ENCODE measurements at places on chromosomes 11 and 22.

GRCh38 chr11:111047374-111047773, 198.2 kb upstream of the POU2AF2 start:
- no peak for DNase-seq

DNA sequence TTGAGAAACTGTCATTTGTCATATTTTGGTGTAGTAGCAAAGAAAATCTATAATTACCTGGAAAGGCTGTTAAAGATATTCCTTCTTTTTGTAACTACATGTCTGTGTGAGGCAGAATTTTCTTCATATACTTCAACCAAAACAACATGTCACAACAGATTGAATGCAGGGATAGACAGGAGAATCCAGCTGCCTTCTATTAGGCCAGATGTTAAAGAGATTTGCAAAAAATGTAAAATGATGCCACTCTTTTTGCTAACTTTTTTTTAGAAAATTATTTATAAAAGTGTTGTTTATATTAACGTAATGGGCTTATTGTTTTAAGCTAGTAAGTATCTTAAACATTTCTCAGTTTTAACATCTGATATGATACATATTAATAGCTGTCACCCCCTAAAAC, 12.7 kb downstream of the DGKZ start:
- no peak for DNase-seq

GRCh38 chr11:111097191-111097590, 148.3 kb upstream of the POU2AF2 start:
- DNase-seq = no peak

GRCh38 chr11:116615211-116615865, 157.4 kb downstream of the BUD13 start:
- no peak for DNase-seq

DNA sequence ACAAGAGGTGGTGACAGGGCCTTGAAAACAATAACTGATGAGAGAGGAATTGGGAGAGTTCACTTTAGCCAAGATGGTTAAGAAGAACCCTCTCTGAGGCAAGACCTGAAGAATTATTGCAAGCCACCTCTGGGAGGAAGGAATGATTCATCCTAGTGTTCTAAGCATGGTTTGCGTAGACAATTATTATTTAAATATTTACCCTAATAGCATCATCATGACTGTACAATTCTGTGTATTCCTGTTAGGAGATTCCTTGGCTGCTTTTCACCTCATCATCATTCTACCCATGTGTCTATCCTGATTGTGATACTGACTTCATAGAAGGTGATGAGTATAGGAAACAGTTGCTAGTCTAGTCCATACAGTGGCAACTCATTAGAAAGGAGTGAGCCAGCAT, 264.4 kb downstream of the DDX10 start:
- DNase-seq = no peak

GRCh38 chr11:24496736-24497725, at the start of gene LUZP2:
Gene LUZP2, plus strand, starts transcription at chr11:24497053.
- peak; percentile 30 for DNase-seq

- DNase-seq = no peak
Observed at GRCh38 chr22:37331034-37331428, 48.7 kb downstream of the CYTH4 start.

GRCh38 chr22:40289991-40290459, 56.3 kb upstream of the ADSL start:
- no peak for DNase-seq

DNA sequence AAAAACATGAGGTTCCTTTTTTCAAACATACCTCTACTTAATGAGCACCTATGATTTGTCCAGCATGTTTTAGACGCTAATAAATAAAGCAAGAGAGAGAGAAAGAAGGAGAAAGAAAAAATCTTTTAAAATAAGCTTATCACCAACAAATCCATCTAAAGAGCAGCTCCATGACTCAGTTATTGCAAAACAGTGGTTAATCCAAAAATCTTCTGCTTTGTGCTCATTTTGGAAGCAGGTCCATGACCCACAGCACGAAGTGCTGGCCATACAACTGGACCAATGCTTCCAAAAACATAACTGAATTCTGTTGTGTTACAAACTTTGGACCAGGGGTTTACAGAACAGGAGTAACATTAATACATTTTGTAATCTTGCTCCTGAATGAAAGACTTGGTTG, 696.6 kb downstream of the KCNA4 start:
- DNase-seq = no peak

DNA sequence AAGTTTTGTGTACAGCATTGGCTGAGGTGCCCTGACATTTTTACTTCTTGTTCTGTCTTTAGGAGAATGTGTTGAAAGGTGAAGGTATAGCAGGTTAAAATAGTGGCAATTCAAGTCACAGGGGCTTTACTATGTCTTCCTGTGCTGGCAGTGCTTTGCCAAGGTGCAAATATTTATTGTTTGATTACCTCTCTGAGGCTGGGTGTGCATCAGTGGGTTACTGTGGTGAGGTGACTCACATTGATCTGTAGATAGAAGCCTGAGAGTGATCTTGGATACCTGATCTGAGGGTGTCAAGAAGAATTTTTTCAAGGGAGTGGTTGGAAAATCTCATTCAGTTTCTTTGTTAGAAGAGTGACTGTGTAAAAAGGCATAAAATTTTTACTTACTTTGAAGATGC, 90.0 kb downstream of the ARHGAP42 start:
- DNase-seq = no peak

- no peak for DNase-seq
Observed at GRCh38 chr22:41578818-41579217, 10.8 kb downstream of the PMM1 start.

DNA sequence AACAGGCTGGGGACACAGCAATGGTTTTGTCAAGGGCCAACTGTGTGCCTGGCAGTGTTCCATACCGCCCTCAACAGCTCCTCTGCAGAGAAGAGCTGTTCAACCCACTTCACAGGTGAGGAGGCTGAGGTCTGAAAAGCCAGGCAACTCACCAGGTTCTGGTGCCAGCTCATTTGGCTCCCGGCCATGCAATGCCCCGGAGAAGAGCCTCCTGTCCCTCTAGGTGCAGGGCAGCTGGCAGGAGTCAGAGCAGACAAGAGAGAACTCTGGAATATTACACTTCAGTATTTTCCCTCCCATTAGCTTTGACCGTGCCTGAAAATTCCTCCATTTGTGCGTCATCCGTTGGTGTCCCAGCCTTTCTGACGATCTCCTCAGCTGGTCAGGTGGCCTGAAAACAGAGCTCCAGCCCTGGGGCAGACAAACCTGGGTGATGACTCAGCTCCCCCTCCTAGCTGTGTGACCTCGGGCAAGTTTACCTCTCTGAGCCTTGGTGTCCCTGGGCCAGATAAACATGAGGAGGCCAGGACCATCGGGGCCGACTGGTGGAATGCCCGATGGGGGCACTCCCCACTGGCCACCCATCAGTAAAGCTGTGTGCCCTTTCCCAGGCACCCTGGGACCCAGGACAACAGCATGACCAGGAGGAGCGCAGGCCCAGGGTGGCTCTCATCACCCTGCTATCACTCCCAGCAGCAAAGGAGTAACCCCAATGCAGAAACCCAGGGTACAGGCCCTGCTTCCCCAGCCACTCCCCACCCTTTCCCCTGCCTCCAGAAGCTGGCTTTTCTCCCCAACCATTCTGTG, 9.6 kb upstream of the C1QTNF6 start:
- no peak for DNase-seq

DNA sequence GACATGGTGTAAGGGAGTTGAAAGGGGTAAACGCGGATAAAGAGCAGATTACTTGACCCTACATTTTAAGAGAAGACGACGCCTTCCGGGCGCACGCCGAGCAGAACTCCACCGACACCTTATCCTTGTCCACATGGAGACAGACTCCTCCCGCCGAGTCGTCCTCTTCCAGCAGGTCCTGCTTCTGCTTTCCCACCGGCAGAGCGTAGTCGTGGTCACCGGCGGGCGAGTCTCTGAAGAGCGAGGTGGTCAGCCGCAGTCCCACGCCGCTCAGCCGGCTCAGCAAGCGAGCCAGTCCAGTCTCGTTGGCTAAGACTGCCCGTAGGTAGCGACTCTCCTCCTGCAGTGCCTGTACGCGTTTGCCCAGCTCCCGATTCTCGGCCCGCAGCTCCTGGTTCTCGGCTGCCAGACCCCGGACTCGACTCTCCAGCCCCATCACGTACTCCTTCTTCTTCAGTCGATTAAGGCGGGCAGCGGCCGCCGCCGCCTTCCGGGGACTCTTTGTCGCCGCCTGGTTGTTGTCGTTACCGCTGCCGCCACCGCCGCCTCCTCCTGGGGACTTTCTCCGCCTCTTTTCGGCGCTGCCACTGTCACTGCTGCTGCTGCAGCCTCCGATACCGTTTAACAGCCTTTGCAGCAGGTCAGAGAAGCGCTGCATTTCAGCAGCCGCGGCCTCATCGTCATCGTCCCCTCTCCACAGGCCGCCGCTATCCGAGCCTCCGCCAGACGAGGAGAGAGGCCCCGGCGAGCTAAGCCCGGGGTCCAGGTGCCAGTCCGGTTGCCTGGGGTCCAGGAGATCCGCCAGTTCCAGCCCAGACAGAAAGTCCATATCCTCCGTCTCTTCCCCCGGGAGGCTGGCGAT, 945 bp downstream of the CREBZF start:
- peak; percentile 56 for DNase-seq

DNA sequence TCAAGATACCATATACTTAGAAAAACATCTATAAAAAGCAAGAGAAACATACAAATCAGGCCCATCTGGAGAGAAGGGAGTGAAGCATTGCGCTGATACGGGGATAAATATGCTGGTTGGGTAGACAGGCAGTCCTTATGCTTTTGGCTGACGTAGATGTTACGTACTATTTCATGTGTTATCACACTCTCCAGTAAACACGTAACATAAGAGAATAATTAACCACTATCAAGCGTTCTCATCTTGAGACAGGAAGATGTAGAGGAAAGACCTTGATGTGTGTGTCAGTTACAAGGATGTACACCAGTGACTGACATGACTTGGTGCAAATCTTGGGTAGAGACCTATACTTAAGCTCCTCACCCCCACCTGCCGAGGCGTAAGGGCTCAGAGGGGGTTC, 86.7 kb upstream of the PRODH start:
- DNase-seq = no peak

Data from hippocampal formation (tissue), 2 donors.